T-helper 2 cell treated with Interferon-gamma antibody and Interleukin-4, amounts not matched to agents 100 ng/mL and 5 ng/mL, for 36 hours (primary cell): ENCODE measurements at places on chromosomes 12 and 14. TPM values are rescaled to one million over a fixed set of nuclear protein-coding genes. Genes with fewer than 3 reads are reported as not detected.

Gene SLC38A4
- total RNA-seq, result not detected in 2 replicates

Gene TDRD9
- total RNA-seq, result 0.05 TPM in 1 of 2 replicates, not detected in the other

Gene CSAD
- 24.9 and 25.3 TPM in 2 replicates for total RNA-seq

Gene LRRC43
- not detected in 2 replicates for total RNA-seq

Gene POTEM
- not detected in 2 replicates for total RNA-seq

Gene SYNE3
- total RNA-seq, result 51.8 and 52.8 TPM in 2 replicates

Gene CEBPE
- 0.09 TPM in 1 of 2 replicates, not detected in the other for total RNA-seq

Gene KRT7
- 5.3 and 8.3 TPM in 2 replicates for total RNA-seq

Gene PRR4
- total RNA-seq, result 2.5 and 3.7 TPM in 2 replicates

Gene STAC3
- total RNA-seq, result 8.8 and 9.1 TPM in 2 replicates

Gene TCP11L2
- total RNA-seq, result 10.4 and 10.5 TPM in 2 replicates

Gene MAP3K9
- total RNA-seq, result 5.6 and 5.7 TPM in 2 replicates

Gene PIWIL1
- 0.25 and 0.27 TPM in 2 replicates for total RNA-seq
